ENCODE measurements at places on chromosomes 4 and X. TPM values are rescaled to one million over a fixed set of nuclear protein-coding genes. Genes with fewer than 3 reads are reported as not detected.

RTL3 gene
- total RNA-seq = not detected

CYP2U1 gene
- 0.80 TPM for total RNA-seq

UCP1 gene
- not detected for total RNA-seq

ARAP2 gene
- total RNA-seq = 29.5 TPM

MXRA5 gene
- not detected for total RNA-seq

DCAF4L1 gene
- 0.18 TPM for total RNA-seq

USP26 gene
- total RNA-seq = not detected

PABPC1L2A gene
- total RNA-seq = not detected

S100G gene
- total RNA-seq = not detected

MSANTD1 gene
- 0.64 TPM for total RNA-seq

SLC34A2 gene
- not detected for total RNA-seq

OPRPN gene
- not detected for total RNA-seq

FMR1NB gene
- not detected for total RNA-seq

FOXP3 gene
- 28.9 TPM for total RNA-seq

ZMAT1 gene
- 1.7 TPM for total RNA-seq

PGM2 gene
- 52.5 TPM for total RNA-seq

CLCN4 gene
- 0.16 TPM for total RNA-seq

GAGE2A gene
- not detected for total RNA-seq

TRAM1L1 gene
- 0.09 TPM for total RNA-seq

CXorf38 gene
- total RNA-seq = 19.5 TPM

APELA gene
- not detected for total RNA-seq

CFI gene
- 0.62 TPM for total RNA-seq

SPANXC gene
- not detected for total RNA-seq

PNMA6A gene
- total RNA-seq = 0.87 TPM

BANK1 gene
- 0.16 TPM for total RNA-seq

ABRAXAS1 gene
- 15.7 TPM for total RNA-seq

PDLIM3 gene
- total RNA-seq = 2.5 TPM

MAGEB1 gene
- total RNA-seq = not detected

WNK3 gene
- total RNA-seq = 0.05 TPM

NPY2R gene
- total RNA-seq = not detected

P2RY8 gene
- 34.5 TPM for total RNA-seq

NDUFB11 gene
- 98.8 TPM for total RNA-seq

USP27X gene
- 1.7 TPM for total RNA-seq

MAGEB10 gene
- total RNA-seq = not detected

YY2 gene
- 1.7 TPM for total RNA-seq

PCDH11X gene
- total RNA-seq = not detected

TRIM60 gene
- total RNA-seq = not detected

TCEAL6 gene
- not detected for total RNA-seq

TENM3 gene
- 0.05 TPM for total RNA-seq

KIAA1210 gene
- not detected for total RNA-seq

MAGEA8 gene
- not detected for total RNA-seq

SPACA5 gene
- total RNA-seq = not detected

PNMA5 gene
- total RNA-seq = not detected

TBX22 gene
- total RNA-seq = not detected

HSFX3 gene
- 0.27 TPM for total RNA-seq

GAR1 gene
- 44.8 TPM for total RNA-seq

Data from activated T-helper 2 cell treated with anti-CD3 and anti-CD28 coated beads, Interferon-gamma antibody, Interleukin-2, Interleukin-4, amounts not matched to agents 10 μg/mL and 5 μg/mL and 100 μg/mL, durations not matched to agents 14 hours and 24 hours and 36 hours (primary cell).